ENCODE measurements at places on chromosomes 5 and 9.

DNA sequence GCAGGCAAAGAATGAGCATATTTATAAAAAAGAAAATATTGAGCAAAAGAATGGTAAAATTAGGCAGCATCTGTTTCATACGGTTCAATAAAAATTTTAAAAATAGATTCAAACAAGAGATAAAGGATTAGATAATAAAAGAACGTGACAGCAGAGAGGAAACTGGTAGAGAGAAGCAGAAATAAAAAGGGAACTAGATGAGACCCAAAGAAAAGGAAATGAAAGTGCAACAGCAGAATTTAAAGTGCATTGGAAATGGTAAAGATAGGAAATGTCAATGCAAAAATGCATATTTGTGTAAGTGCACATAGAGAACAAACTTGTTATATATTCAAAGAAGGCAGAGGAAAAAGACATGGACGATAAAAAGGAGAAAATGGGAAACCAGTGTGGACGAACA lies 70.2 kb downstream of the SUSD1 start:
- no peak for DNase-seq

DNA sequence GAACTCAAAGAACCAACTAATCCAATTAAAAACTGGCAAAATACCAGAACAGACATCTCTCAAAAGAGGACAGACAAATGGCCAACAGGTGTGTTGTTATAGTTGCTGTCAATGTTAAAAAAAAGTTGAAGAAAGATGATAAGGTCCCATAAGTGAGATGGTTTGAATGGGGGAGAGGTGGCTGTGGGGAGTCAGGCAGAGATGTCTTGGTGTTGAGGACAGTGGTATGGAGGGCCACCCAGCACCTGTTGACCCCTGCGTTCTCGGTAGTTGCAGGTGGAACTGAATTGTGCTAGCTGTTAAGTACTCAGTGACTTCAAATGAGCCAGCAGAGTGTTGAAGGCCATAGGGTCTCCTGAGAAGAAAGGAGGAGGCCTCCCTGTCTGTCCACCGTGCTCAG lies 55.9 kb upstream of the PITX1 start:
- DNase-seq, result no peak

DNA sequence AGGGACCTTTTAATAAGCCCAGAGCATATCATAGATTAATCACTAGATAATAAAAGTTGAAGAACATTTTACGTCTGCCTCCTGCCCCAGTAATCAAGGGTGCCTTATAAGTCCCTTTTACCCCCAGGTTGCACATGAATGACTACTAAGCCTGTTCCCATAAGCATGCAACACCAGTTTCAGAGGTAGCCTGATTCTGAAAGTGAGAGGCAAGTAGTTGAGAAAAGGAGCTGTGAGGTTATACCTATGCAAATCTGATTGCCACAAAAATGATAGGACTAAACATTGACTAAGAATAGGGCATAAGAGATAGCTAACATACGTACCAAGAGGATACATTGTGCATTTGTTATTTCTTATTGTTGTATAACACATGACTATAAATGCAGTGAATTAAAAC lies 681.9 kb downstream of the ISL1 start:
- no peak for DNase-seq

DNA sequence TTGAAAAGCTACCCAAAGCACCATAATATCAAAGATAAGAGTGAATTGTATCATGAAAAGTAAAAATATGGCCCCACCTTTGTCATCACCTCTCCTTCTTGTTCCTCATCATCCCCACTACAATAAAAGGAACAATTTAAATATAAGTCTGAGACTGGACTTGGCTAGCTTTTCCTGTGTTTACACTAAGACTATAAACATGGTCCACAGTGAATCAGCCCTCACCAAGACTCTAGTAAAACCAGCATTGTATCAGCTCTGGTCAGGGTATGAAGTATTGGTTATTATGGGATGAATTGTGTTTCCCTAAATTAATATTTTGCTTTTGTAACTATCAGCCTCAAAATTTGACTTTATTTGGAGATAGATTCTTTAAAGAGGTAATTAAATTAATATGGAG lies 105.4 kb downstream of the SLC25A46 start:
- DNase-seq, result no peak

GRCh38 chr5:148708854-148709253 lies 54.5 kb upstream of the HTR4 start:
- DNase-seq, result peak; percentile 21

GRCh38 chr5:179343719-179344430 lies 1.4 kb downstream of the ADAMTS2 start:
- DNase-seq, result peak; percentile 37

DNA sequence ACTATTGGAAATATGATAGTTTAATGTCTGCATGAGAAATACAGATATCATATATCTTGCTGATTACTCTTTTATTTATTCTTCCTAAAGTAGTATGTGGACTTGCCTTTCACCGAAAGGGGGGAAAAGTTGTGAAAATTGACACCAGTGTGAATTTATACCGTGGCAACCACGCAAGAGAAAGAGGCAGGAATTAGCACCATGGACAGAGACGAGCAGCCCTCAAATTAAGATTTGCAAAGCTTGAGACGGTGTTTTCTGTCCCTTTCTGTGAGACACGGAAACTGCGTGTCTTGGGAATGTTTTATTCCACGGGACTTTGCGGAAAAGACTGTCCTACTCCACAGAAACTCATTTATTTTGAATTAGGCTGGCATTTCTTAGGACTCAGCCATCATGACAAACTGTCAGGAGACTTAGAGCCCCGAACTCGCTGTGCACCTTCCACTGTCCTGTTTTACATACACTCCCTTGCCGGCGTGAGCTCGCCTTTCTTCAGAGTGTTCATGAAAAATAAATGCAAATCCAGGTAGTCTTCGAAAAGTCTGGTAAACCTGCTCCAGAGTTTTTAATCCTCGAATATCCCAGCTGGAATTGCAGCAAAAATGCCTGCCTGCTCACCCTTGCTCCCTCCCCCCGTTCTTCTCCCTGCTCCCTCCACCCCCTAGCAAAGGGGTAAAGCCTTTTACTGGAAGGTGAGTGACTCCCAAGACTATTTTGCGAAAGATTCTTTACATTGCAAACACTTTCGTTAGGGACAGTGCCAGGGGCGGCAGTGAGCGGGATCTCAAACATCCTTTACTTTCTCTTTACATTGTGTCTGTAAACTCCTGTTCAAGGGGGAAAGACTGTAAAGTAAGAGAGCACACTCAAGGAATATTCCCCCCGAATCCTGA lies 3.8 kb upstream of the ELAVL2 start:
- DNase-seq, result no peak

DNA sequence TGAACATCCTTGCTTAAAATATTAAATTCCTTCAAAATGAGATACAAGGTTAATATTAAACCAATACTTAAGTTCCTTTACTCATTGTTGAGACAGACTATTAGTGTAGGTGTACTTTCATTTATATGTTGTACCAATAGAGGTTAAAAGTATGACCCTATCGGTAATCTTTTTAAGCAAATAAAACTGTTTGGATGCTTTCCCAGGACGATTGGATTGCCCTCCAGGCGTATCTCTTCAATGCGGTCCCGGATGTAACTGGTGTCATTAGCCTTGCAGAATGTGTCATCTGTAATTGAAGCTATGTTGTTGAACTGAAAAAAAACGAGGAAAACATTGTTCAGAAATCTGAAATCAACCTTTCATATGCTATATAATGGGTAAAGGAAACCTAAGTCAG lies 18.9 kb downstream of the OGN start:
- DNase-seq, result no peak

- DNase-seq, result no peak
Measured at GRCh38 chr9:107102011-107102410, 181.1 kb upstream of the RAD23B start.

GRCh38 chr9:93461414-93461743 lies 8.0 kb upstream of the FAM120AOS start:
- DNase-seq, result no peak

- no peak for DNase-seq
Measured at GRCh38 chr9:6459718-6460117, 46.7 kb downstream of the UHRF2 start.

- DNase-seq, result no peak
Measured at GRCh38 chr9:110975278-110975677, 63.0 kb downstream of the LPAR1 start.

DNA sequence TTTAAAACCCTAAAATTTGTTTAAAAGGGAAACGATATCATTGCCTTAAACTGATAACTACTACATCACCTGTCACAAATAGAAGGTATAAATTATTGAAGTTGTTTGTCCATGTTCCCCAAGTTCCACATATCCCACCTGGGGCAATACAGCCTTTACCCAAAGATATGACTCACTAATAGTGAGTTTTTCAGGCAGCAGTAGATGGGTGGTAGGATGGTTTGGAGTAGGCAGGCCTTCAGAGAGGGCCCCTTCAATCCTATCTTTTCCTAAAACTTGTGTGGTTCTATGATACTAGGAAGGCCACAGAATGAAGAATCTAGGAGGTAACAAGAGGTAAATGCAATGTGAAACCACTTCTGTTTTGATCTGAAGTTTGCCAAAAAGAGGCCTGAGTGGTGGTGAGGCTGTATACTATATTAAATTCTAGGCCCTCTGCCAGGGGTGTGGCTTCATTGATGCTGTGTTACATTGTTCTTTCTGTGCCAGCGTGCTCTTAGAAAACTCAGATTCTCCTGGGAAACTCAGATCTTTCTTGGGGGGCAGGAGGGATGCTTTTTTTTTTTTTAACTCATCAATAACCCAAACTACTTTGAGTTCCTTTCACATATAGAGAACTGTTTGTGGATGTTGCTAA lies 7.2 kb downstream of the CYSTM1 start:
- no peak for DNase-seq

DNA sequence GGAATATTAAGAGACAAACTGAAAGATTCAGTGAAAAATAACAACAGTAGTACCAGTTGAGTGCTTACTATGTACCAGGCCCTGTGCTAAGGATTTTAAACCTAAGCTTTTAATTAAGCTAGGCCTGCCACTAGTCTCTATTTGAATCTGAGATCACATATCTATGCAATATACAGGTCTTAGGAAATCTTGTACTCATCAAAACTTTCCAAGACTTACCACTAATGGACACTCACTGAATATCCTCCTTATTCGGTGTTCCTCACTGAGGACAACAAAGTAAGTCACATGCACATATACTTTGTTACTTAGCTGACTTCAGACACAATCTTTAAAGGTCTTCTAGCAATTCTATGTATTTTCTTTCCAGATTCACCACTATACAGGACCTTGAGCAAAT lies 32.6 kb downstream of the DIAPH1 start:
- DNase-seq, result no peak

GRCh38 chr5:168802337-168802736 lies 223.2 kb upstream of the PANK3 start:
- DNase-seq, result peak; percentile 15

GRCh38 chr9:16074963-16075362 lies 522.1 kb downstream of the CCDC171 start:
- DNase-seq, result no peak

GRCh38 chr5:81068063-81068462 lies 107.9 kb downstream of the RASGRF2 start:
- DNase-seq, result no peak

GRCh38 chr5:82812575-82812974 lies 264.6 kb downstream of the TMEM167A start:
- DNase-seq, result no peak

All from activated naive CD4-positive, alpha-beta T cell treated with anti-CD3 and anti-CD28 coated beads, Interleukin-2, amount 50 U/mL, for 72 hours (primary cell).